ENCODE measurements at places on chromosomes 1 and 21. TPM values are rescaled to one million over a fixed set of nuclear protein-coding genes. Genes with fewer than 3 reads are reported as not detected.

PLA2G2D gene
- total RNA-seq: not detected

IL23R gene
- 0.23 TPM for total RNA-seq

MORN1 gene
- 7.6 TPM for total RNA-seq

GNAT2 gene
- total RNA-seq: not detected

FCGR3A gene
- total RNA-seq: 0.11 TPM
